ENCODE measurements at places on chromosomes 7 and 10.

DNA sequence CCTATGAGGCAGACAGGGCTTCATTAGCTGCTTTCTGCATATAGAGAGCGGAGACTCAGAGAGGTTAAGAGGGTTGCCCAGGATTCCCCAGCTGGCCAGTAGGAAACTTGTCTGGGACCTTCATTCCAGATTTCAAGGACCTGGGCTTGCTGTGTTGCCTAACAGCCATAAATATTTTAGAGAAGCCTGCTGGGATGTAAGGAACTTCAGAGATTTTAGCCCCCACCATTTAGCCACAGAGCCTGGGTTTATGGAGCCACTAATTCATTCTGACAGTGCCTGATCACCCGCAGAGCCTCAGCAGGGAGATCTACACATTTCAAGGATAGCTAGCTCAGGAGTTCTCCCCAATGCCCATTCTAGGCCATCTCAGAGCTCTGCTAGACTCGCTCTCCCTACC, 56.6 kb upstream of the TRUB1 start:
- DNase-seq = no peak

- DNase-seq = no peak
These were observed 3.1 kb downstream of the ANKRD22 start for GRCh38 chr10:88848499-88848898.

- DNase-seq = no peak
These were observed 38.4 kb downstream of the RHOBTB1 start for GRCh38 chr10:60905580-60905979.

- DNase-seq = peak; percentile 3
These were observed 64.0 kb downstream of the OAT start for GRCh38 chr10:124354411-124355382.

- no peak for DNase-seq
These were observed 30.5 kb downstream of the ARL3 start for GRCh38 chr10:102683736-102684135.

DNA sequence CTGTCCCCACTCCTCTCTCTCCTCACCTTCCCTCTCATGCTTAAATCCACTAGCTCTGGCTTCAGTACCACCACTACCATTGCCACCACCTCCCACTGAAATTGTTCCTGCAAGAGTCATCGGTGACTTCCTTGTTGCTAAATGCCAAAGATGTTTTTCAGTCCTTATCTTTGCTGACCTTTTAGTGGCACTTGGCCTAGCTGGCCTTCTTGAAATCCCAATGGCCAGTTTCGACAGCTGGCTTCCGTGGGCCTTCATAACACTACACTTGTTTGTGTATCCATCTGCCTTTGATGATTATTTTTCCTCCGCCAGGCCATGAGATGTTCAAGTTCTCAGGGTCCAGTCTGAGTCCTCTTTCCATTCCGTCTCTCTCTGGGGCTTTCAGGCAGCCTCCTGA, 118.2 kb upstream of the NANOS1 start:
- DNase-seq = no peak

- DNase-seq = no peak
These were observed 41.5 kb upstream of the DGKI start for GRCh38 chr7:137888241-137888640.

DNA sequence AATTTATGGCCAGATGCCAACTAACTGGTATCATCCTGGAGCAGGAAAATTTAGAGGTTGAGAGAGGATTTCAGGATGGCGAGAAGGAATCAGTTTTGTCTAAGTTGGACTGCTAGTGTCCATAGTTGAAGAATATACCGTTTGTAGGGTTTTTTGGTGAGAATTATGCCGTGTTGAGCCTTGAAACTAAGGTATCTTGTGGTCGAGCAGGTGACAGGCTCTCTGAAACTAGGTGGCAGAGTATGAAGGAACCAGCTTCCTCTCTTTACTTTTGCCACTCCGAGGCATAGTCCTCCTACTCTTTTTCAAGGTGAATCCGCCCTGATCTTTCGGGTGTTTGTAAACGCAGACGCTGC, 9.7 kb downstream of the MDFIC start:
- DNase-seq = no peak

GRCh38 chr10:83184641-83185040, 954.7 kb upstream of the GHITM start:
- no peak for DNase-seq

DNA sequence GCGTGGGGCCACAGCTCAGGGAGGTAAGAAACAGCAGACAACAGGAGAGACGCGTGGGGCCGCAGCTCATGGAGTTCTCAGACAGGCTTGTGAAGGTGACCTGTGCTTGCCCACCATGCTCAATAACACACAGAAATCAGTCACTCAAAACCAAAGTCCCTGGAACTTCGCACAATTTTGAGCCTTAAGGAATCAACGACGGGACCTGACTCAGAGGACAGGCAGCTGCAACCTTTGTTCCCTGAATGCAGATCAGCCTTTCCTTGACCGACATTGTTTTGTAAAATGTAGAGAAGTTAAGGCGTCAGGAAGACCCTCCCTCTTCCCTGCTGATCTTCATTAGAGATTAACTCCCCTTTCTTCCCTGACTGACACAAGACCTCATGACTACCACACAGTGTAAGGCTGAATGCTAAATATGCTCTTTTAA, 8.5 kb upstream of the KNDC1 start:
- DNase-seq = no peak

- DNase-seq = peak; percentile 81
These were observed 48.0 kb downstream of the SEMA3C start for GRCh38 chr7:80870813-80871212.

GRCh38 chr7:75534727-75535307, 42.7 kb downstream of the SPDYE5 start:
- no peak for DNase-seq

GRCh38 chr7:91941450-91941849, 788 bp downstream of the AKAP9 start:
- DNase-seq = peak; percentile 76

DNA sequence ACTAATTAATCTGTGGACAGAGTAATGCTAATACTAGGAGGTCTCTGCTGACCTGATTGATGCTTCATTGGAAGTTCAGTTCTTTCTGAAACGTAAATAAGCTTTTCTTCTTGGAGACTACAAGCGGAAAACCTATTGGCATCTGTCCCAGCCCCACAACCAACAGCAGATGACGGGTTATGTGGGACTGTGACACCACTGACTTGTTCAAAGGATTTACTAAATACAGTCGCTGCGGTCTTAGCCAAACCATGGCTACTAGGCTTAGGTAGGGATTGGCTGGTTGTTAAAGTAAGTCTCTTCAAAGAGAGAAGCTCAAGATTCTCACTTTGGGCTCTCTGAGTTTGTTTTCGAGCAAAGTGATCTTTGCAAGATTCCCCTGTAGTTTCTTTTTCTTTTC, 68.3 kb downstream of the HYCC1 start:
- DNase-seq = no peak

GRCh38 chr10:79131836-79132631, 63.3 kb downstream of the ZMIZ1 start:
- no peak for DNase-seq

- no peak for DNase-seq
These were observed 11.6 kb downstream of the TMEM273 start for GRCh38 chr10:49176310-49177268.
